Choroid plexus epithelial cell (primary cell): ENCODE measurements at places on chromosomes 12 and 14.

GRCh38 chr12:93019975-93020630 lies 91.0 kb upstream of the EEA1 start:
- DNase-seq = no peak

DNA sequence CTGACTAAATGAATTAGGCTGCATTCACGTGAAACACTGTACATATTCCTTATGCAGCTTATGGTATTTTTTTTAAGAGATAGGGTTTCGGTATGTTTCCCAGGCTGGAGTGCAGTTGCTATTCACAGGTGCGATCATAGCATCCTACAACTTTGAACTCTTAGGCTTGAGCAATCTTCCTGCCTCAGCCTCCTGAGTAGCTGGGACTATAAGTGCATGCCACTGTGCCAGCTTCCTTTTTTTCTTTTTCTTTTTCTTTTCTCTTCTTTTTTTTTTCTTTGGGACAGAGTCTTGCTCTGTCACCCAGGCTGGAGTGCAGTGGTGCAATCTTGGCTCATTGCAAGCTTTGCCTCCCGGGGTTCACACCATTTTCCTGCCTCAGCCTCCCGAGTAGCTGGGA lies 35.8 kb upstream of the SPPL3 start:
- DNase-seq = no peak

- DNase-seq = no peak
Observed at GRCh38 chr12:116535241-116535640, 23.9 kb upstream of the MAP1LC3B2 start.

DNA sequence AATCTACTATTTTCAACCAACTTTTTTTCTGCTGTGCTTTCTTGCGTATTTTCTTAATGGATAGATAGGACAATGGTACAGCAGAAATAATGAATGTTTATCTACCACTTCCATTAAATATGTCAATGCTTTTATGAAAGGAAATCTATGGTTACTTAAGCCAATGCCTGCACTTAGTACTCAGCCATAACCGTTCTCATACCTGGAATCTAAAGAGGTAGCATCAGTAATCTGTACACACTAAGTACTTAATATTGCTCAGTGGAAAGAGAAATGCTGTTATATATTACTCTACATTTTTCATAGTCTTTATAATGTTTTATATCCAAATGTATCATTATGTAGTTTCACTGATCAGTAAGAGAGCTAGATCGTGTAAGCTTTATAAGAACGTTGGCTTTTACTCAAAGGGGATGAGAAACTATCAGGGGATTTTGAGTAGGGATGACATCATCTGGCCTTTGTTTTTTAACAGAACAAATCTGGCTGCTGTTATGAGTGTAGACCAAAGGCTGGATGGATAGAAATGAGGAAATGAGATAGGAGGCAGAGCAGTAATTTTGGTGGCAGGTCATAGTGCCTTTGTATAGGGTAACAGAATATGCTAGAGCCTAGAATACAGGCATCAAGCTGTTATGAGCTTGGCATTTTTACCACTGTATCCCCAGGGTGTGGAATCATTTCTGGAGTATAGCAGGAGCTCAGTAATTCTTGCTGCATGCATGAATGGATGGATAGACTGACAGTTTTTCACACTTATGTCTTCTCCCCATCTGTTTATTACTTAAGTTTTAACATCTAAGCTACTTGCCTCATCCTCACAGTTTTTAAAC lies 34.0 kb downstream of the ALG10B start:
- no peak for DNase-seq

GRCh38 chr12:132502149-132502881 lies 12.4 kb downstream of the FBRSL1 start:
- DNase-seq = no peak

DNA sequence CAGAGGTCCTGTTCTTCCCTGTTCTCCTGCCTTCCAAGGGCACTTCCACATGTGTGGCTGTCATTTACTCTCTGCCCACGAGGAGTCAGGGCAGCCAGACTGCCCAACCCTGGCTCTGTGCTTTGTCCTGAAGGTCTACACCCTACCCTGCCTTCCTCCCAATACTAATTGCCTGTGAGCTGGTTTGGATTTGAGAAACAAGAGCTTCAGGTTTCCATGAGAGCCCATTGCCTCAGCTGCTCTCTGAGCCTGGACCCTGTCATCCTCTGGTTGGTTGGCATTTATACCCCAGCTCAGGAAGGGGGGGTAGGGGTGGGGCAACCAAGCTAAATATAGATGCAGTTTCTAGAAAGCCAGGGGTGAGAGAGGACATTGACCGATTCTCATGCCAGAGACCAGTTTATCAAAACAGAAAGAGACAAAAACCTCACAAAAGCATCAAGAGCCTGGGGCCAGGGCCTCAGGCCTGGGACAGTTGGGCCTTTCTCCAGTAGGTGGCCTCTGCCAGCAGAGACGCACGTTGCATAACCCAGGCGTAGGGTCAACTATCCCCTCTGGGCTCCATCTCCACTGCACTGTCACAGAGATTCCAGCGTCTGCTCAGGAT lies 34.5 kb downstream of the VDR start:
- peak; percentile 24 for DNase-seq

DNA sequence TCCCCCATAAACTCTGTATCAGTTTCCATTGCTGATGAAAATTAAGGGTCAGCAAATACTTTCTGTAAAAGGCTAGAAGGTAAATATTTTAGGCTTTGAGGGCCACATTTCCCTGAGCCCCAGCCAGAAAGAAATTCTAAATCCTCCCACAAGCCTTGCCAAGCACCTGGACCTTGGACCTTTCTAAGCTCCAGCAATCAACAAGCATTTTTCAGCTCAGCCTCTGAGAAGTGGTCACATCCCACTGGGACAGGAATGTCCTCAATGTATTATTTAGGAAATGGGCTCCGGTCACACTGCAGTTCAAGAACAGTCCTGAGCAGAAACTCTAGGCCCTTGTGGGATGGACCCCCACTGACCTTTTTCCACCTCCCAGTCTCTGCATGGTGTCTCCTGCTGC lies 55.9 kb downstream of the WSCD2 start:
- DNase-seq = no peak

DNA sequence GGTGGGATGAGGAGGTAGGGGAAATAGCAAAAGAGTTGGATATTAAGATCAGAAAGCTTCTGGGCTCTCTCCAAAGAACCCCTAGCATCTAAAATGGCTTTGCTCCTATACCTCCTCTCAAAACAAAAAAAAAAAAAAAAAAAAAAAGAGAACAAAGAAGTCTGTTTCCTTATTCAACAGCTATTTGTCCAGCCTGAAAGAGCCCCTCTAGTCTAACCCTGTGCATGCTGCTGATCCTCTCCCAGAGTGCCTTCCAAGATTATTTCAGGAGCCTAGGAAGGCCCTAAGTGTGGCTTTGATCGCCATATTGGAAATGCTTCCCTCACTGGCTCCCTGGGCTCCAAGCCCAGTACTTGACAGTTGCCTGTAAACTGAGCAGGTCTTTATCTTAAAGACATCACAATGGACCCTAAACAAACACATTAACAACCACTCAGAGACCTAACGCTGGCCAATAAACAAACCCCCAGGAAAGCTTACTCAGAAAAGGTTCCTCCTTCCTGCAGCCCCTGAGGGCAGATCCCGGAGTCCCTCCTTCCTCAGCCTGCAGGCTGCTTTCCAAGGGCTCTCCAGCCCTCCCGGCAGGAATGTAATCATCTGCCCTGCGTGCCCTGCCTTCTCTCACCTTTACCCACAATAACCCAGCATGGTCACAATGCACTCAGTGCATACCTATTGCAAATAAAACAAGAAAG lies 17.4 kb upstream of the COL2A1 start:
- no peak for DNase-seq

DNA sequence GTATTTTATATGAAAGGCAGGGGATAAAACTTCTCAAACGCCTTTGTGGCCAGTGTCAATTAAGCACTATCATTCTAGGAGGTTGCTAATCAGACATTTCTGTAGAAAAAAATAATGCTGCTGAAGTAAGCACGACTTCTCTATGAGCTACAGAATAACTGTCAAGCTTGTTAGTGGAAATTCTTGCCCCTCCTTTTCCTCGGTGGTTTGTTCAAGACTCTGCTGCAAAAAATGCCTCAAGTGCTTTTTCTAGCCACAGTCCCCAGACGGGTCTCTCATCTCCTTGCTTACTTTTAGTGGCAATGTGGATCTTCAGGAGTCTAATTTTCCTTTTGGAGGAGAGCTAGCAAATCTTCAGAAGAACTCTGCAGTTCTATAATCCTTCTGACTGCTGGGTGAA lies 452.0 kb downstream of the FUT8 start:
- no peak for DNase-seq

- peak; percentile 51 for DNase-seq
Observed at GRCh38 chr14:53152887-53153701, at the start of gene DDHD1. Gene DDHD1 (minus strand): TSS chr14:53153323. CDS start chr14:53153098, 225 bp downstream.

DNA sequence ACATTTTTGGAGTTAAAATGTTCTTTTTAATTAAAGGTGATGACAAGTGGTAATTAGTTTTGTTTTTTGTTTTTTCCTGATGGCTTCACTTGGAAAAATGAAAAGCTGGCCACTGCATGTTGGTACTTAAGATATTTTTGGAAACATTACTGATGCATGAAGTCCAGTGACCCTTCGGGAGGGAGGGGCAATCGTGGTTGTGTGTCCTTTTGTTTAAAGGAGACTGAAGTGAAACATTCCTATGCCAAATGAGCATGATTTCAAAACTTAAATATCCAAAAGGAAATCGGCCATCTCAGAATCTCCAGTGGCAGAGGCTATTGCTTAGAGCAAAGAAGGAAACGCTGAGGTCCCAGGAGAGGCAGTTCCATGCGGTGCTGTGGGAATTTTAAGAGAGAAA lies 20.1 kb downstream of the LTBP2 start:
- DNase-seq = no peak

DNA sequence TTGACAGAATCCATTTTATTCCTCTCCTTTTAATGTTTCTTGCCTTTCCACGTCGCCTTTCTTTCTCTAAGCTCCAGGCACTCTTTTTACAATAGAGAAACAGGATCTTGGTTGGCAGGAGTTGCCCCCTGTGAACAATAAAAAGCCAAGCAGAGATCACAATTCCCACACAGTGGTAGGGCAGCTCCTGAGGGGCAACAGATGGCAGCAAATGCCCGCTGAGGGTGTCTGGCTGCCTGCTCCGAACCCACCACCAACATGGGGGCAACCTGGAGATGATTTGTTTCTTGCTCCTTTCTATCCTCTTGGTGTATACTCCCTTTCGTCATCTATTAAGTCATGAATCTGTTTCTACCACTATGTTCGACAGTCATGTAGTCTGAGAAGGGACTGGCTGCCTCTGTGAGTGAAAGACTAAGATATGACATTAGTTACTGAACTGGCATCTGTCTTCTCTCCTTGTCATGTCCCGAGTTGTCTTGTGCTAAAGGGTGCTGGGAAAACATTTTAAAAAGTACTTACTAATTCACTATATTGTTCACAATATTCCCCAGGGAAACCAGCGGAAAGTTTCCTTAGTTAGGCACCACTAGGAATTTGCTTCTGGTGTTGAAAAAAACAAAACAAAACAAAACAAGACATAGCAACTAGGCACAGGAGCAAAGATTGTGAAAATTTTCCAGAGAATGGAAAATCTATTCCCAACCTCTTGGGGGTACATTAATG lies 170.1 kb downstream of the STXBP6 start:
- no peak for DNase-seq

DNA sequence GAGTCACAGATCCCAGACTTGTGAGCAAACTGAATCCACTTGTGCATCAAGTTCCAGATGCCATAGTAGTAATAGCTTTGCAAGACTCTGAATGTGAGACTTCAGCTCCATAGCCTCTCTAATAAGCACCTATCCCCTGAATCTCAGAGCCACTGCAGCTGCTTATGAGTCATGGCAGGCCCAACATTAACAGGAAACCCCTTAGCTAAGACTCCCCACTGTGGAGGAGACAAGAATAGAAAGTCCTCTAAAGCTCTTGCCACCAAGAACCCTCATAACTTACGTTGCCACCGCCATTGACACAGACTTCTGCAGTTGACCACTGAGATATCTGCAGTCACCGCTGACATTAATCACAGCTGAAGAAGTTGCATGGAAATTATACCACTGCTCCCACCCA lies 62.9 kb upstream of the PDE3A start:
- DNase-seq = peak; percentile 87

DNA sequence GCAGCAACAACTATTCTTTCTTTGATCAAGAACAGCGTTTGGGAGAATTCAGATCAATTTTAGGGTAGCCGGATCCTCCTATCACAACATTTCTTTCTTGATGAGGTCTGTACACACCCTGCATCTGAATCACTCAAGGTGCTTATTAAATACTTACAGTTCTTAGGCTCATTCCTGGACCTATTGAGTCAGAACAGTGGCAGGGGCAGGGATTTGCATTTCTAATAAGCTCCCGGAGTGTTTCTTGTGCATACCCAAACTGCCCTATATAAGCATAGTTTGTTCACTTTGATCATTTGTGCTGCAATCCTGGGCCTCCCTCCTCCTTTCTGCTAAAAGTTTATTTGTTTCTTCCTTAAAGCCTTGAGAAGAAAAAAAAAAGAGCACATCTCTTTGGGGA lies 80.5 kb upstream of the RPH3A start:
- no peak for DNase-seq

GRCh38 chr12:71183018-71183417 lies 25.2 kb upstream of the TSPAN8 start:
- peak; percentile 89 for DNase-seq

- no peak for DNase-seq
Observed at GRCh38 chr12:127060310-127060847, 1206.6 kb upstream of the TMEM132C start.

DNA sequence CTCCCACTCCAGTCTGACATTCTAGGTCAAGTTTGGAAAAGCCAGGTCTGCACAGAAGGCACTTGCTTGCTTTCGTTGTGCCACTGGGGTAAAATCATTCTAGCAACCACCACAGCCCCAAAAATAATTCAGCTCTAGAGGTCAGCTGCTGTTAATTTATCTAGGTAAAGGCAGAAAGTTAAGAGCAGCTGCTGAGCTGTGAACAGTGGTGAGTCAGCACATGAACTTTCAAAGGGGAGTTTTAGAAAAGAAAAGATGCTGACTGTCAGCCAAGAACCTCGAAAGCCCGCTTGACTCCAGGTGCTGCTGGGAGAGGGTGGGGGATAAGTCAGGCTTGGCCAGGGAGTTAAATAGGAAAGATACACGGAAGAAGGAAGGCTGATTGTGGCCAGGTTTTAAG lies 12.7 kb downstream of the CCDC197 start:
- peak; percentile 75 for DNase-seq

DNA sequence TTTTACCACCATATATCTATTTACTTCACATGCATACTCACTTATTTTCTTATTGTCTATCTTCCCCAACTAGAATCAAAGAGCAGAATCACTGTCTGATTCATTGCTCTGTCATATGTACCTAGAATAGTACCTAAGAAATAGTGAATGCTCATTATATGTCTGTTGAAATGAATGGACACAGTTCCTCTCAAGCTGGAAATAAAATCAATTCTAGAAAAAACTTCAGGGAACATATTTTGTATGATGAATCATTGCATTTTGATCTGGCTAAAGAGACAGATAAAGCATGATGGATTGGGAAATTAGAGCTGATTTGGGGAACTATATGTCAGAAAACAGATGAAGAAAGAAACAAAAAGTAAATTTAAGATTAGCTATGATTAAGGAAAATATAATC lies 623.3 kb downstream of the C12orf50 start:
- DNase-seq = peak; percentile 44

GRCh38 chr12:15092826-15093225 lies 120.0 kb downstream of the PDE6H start:
- no peak for DNase-seq
